ENCODE measurements at places on chromosomes 5 and 9.

- no peak for DNase-seq
Observed at GRCh38 chr5:144405991-144406390, 235.3 kb downstream of the KCTD16 start.

DNA sequence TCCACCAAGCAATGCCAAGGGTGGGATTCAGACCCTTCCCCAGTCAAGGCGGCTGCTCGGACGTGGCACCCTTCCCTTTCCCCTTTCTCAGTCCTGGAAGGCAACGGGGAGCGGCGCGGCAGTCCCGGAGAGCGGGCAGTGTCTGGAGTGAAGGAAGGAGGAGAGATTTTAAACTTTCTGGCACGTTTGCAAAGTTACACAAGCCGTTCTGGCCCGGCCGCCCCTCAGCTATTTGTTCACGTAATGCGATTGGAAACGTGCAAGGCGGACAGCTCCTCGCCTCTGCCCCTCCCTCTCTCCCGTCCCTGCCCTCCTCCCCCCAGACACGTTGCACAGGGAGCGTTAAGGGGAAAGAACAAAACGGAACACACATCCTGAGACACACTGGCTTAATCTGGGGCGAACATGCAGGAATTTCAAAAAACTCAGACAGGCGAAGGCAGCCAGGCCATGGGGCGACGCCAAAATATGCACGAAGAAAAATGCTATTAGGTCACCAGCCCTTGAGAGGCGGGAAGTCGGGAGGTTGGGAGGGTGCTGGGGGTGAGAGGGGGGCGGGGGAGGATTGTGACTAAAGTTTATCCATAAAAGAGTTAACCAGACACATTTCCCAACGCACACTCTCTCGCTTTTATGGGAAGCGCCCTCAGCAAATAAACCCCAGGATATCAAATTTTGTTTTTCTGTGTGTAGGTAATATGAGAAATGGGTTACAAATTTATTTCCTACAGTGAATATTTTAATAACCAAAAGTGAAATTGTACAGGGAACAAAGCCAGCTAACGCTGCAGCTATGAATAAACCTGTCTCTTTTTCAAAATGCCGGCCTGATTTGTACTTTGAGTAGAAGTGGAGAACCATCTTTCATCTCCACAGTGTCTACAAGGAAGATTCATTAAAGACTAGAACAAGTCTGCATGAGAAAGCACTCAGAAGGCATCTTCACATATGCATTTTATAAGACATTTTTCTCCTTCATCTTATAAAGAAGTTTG lies at the start of gene LOX:
Gene LOX, minus strand, starts transcription at position 144 of the 995 bp plus-strand sequence. CDS start 274 bp downstream, outside the sequence.
- DNase-seq: no peak

DNA sequence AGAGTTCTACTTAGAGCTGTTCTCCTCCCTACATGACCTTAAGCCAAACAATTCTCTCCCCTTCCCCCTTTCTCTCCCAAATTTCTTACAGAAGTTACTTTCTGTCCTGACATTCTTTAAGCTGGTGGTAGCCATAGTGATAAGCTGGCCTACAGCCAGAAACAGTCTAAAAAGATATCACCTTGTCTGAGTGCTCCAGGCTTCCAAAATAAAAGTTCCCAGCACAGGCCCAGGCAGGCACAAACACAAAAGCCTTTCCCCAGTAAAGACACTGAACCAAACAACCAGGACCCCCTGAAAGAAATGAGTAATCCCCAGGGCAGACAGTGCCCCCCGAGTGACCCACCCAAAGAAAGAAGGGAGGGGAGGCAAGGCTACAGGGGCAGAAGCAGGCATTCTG lies 19.2 kb downstream of the SIL1 start:
- DNase-seq: no peak

GRCh38 chr9:133437753-133438531 lies 15.8 kb downstream of the ADAMTS13 start:
- DNase-seq: no peak

GRCh38 chr9:115229496-115229895 lies 111.5 kb upstream of the TNC start:
- no peak for DNase-seq

DNA sequence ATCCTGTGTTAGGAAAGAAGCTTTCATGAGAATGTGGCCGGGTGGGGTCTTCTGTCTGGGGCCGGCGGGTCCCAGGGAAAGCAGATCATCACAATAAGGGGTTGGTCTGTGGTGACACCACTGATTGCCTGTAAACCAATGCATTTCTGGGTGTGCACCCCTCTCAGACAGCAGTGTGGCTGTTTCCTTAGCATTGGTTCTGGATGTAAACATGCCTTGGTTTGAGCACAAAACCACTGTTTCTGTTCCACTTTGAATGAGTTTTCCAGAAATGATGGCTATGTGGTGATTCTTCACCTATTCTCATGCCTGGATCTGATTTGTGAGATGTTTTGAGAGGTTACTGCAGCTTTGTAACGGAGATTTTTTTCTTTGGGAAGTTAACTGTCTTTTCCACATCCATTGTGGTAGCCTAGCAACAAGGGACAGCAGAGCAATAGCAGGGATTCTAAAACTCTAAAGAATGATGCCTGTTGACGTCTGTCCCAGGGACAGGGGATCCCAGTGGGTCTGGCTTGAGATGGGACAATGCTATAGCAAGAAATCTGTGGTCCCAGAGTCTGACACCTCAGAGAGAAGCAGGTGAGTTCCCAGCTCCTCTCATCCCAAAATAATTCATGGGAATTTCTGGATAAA lies at the start of gene CCDC192:
Gene CCDC192, plus strand, starts transcription at position 466 of the 636 bp plus-strand sequence. Its CDS starts 55 bp downstream, at position 521.
- DNase-seq: no peak

DNA sequence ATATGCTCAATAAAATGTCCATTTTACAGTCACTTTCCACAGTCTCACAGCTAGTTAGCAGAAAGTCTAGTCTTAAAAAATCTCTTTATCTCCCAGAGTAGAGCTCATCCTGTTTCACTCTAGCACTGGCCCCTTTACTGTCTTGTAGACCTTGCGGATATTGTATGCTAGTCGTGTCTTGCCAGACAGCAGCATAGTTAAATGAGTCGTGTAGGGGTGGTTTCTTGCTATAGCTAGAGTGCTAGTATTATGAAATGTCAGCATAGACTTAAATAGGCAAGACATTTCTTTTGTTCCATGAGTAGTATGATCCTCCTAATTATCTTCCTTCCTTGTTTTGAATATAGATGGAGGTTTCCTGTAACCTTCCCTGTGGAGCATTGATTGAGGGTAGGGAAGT lies 77.4 kb downstream of the C7 start:
- no peak for DNase-seq

DNA sequence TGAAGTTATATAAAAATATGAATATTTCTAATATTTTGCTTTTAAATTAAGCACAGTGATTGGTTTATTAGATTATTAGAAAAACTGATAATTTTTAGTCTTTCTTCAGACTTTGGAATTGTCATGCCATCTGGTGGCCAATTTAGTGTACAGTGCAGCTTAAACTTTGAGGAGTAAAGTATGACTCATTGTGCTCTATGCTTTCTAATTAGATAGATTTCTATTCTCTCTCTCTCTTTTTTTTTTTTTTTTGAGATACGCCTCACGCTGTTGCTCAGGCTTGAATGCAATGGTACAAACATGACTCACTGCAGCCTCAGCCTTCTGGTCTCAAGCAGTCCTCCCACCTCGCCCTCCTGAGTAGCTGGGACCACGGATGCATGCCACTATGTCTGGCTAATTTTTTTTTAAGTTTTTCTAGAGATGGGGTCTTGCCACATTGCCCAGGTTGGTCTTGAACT lies 42.1 kb upstream of the GPR21 start:
- DNase-seq: peak; percentile 4

Data from T follicular helper cell (primary cell).